Epithelial cell of prostate (primary cell): ENCODE measurements at places on chromosomes 12 and 14.
A peak's percentile ranks its signal among the peaks of the same experiment; 100 is the strongest.

DNA sequence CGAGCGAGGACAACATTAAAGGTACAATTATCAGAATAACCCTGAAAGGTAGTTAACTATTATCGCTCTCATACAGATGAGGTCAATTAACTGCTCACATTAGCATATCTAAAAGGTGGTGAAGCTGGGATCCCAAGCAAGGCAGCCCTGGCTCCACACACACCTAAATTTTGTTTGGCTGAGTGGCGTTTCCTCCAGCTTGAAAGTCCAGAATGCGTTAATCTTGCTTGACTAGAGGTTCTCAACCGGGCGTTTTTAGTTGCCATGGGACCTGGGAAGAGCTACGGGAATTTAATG is 531 bp downstream of the DLGAP5 start:
- no peak for DNase-seq

DNA sequence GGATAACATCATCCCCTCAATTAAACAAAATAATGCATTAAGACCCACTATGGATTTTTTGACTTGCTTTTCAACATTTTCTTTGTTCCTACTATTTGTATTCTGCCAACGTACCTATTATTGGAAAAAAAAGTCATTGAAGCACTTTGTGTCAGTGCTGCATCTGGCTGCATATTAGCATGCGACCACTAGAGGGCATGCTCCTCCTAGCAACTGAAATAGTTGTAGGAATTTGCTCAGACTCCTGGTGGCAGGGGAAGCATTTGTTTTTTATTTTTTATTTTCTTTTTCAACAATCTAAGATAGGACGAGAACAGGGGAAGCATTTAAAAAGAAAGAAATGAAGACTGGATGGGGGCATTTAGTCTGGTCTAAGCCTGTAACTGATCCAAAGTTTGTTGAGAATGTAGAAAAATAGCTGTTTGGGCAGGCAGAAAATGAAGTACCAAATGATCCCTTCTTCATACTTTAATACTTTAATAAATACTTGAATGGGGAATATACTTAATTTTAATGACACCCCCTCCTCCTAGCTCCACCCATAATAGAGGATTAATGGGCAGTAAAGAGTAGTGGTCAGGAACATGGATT is 14.5 kb upstream of the CLEC4A start:
- DNase-seq, result peak; percentile 5

- DNase-seq, result no peak
Observed at GRCh38 chr12:113748707-113749432, 217.3 kb downstream of the RBM19 start.

DNA sequence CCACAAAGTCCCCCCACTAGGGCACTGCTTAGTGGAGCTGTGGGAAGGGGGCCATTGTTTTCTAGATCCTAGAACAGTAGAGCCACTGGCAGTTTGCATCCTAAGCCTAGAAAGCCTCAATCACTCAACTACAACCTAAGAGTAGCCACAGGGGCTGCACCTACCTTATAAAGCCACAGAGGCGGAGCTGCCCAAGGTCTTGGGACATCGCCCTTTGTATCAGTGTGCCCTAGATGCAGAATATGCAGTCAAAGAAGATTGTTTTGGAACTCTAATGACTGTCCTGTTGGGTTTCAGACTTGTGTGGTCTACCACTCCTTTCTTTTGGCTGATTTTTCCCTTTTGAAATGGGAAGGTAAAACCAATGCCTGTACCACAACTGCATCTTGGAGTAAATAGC is 59.5 kb downstream of the ATP2B1 start:
- DNase-seq, result no peak

DNA sequence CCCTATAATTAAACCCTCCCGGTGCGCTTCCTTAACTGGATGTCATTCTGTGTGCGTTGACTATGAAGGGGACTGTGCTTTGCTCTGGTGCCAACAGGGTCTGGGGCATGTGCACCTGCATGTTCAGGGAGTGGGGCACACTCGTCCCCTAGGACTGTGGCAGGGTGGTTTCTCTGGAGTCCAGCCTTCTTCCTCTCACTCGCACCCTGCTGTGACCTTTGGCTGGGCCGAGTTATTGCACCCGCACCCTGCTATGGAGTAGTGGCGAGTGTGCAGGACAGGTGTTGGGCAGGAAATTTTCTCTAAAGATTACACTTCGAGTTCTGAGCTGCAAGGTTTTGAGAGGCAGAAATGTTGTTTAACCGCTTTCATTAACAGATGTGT is 138.9 kb downstream of the PLXNC1 start:
- DNase-seq, result no peak

- DNase-seq, result no peak
Observed at GRCh38 chr12:109110988-109111495, 5.3 kb upstream of the ACACB start.

GRCh38 chr12:9933958-9934357 is 1.8 kb upstream of the CLEC2A start:
- DNase-seq, result no peak

DNA sequence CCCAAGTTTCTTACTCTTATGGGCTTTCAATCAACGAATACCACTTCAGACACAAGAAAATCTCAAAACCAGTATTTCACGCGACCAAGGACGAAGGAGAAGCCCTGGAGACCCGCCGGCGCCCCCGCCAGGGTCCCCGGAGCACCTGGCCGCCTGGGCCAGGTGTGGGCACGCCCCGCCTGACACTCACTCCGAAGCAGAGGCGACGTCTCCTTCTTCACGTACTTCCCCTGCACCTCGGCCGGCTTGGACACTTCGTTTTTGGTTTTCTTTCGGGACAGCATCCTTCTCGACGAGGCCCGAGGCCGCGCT is 466 bp downstream of the SAV1 start:
- DNase-seq, result no peak

- DNase-seq, result no peak
Observed at GRCh38 chr12:66676241-66676640, 2.6 kb downstream of the GRIP1 start.

- DNase-seq, result no peak
Observed at GRCh38 chr14:34014936-34015335, 64.1 kb upstream of the EGLN3 start.

GRCh38 chr14:91273885-91274273 is 29.4 kb upstream of the GPR68 start:
- DNase-seq, result no peak

GRCh38 chr12:95298916-95299315 is 81.3 kb downstream of the VEZT start:
- DNase-seq, result no peak

GRCh38 chr12:3419558-3419957 is 71.4 kb upstream of the PRMT8 start:
- no peak for DNase-seq

GRCh38 chr14:25118671-25119070 is 68.7 kb upstream of the STXBP6 start:
- DNase-seq, result no peak

DNA sequence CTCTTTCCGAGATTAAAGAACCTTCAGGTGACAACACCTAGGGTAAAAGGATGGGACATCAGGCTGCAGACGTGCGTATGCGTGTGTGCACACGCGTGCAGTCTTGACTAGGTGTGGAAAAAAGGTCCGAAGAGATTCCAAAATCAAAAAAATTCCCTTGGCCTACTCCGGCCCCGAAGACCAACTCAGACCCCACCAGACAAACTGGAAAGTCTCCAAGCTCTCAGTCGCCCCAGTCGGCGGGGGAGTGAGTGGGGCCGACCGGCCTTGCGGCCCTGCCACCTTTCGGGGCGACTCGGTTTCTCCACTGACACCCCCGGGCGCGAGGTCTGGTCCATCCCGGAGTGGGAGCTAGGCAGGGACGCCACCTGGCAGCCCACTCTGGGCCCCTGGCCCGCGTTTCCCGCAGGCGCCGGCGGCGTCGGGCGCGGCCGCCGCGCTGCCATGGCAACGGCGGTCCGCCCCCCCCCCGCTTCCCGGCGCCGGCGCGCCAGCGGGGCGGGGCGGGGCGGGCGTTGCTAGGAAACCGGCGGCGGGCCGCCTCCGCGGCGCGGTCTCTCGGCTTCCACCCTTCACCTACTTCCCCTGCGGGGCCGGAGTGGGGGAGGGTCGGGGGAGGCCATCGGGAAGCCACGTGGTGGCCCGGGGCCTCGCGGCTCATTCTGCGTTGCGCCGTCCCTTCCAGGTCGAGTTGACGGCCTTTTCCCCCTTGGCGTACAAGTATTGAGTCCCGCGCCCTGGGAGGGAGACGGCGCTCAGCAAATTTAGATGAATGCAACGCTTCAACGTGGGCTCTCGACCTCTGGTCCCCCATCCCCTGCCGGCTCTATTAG is 253.1 kb downstream of the EFCAB11 start:
- DNase-seq, result no peak

- no peak for DNase-seq
Observed at GRCh38 chr14:100679707-100680438, 46.8 kb upstream of the DLK1 start.

DNA sequence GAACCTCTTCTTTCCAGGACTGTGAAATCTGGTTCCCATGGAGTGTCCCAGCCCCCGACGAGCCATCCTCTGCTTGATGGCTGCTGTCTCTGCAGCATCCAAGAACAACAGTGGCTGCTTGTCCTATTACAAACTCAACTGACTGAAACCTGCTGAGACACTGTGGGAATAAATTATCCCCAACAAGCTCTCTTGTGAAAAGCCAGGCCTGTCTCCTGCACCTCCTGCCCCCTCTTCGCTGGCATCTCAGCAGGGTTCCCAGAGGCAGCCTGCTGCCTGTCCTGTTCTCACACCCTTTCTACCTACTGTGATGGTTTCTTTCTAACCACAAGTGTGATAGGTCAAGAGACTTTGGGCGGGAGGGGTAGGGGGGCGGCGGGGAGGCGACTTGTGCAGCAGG is 180.2 kb downstream of the TSPAN9 start:
- DNase-seq, result no peak

- no peak for DNase-seq
Observed at GRCh38 chr12:43147878-43148277, 404.1 kb downstream of the ADAMTS20 start.

DNA sequence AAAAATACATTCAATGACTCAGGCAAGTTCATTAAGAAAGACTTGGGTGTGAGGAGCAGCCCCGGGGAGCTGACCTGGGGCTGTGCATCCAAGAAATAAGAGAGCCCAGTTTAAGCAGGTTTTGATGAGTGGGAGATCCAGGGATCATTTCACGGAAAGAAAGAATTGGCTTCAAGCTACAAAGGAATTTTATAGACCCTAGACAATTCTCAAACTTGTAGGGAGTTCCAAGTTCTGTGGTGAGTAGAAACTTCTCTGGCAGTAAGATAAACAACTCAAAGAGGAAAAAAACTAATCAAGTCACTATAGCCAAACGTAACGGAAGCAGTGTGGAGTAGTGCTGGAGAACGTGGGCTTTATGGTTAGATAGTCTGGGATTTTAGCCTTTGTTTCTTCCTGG is 175.7 kb upstream of the DDHD1 start:
- DNase-seq, result no peak

DNA sequence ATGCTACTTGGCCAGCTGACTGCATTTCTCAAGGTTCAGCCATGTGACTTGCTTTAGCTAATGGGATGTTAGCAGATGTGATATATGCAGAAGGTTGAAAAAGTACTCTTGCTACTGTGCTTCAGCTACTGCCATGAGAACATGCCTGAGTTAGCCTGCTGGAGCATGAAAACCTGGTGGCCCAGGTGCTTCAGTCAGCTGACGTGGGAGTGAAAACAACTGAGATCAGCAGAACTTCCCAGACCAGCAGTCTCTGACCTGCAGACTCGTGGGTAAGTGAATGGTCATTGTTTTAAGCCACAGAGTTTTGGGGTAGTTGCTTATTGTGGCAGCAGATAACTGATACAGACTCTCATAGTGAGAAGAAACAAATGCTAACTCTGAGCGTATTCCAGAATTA is 118.6 kb upstream of the GRIN2B start:
- no peak for DNase-seq

GRCh38 chr12:53201177-53201541 is 5.9 kb downstream of the ITGB7 start:
- no peak for DNase-seq

DNA sequence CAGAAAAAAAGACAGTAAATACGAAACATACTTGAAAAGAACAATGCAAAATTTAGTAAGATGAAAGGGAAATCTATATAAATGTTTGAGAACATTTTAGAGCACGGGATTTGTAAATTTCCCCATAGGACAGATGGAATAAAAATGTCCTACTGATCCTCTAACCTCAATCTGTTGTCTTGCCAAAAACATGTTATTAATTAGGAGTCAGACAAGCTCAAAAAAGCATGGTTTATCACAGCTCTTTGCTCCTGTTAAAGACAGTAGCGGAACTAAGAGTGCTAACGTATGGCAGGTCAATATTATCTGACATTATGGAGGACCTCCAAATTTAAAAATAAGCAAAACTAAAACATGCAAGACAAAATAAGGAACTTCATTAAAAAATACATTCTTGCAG is 12.9 kb downstream of the GMFB start:
- no peak for DNase-seq

GRCh38 chr12:109518820-109519665 is 41.6 kb downstream of the UBE3B start:
- no peak for DNase-seq

GRCh38 chr12:83470749-83471148 is 784.0 kb downstream of the TMTC2 start:
- DNase-seq, result no peak

GRCh38 chr12:99450036-99450630 is 197.4 kb upstream of the GARIN6 start:
- no peak for DNase-seq

- no peak for DNase-seq
Observed at GRCh38 chr12:27193106-27193505, 51.0 kb upstream of the STK38L start.

- no peak for DNase-seq
Observed at GRCh38 chr14:44700184-44700583, 193.1 kb upstream of the FSCB start.

DNA sequence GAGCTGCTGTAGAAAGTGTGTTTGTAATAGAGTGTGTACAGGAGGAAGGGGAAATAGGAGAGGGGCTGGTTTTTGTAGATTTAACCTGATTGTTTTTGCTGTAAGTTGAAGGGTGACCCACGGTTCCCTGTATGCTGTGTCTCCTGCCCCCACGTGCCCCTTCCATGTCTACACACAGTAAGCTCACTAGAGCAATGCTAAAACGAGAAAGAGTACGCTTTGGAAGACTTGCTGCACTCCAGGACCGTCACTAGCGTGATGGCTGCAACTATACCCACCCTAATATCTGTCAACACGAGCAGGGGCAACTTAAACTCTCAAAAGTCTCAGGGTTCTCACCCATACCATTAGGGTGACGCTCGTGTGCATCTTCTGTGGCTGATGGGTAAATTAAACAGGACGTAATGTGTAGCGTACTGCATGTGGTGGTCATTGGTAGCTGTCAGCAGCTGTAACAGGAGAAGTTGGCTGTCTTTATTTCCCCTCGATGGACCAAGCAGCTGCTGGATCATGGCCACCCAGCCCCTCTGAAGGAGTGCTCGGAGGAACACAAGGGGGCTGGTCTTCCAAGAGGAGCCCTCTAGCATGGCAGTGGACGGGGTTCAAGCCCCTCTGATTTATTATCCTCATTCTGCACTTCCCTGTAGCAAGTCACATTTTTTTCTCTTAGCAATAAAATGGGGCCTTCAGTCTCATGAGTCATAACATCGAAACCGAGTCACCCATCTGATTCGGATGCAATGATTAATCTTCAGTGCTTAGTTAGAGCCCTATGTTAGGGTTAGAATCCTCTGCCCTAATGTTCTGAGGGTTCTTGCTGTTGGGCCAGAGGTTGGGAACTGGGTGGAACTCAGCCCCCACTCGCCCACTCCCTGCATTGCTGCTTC is 14.0 kb downstream of the CCND2 start:
- DNase-seq, result no peak
